Stimulated activated CD8-positive, alpha-beta memory T cell treated with anti-CD3 and anti-CD28 coated beads, Interleukin-7, amount 100 ng/mL, for 4 hours (primary cell): ENCODE measurements at places on chromosomes 3 and 15.

DNA sequence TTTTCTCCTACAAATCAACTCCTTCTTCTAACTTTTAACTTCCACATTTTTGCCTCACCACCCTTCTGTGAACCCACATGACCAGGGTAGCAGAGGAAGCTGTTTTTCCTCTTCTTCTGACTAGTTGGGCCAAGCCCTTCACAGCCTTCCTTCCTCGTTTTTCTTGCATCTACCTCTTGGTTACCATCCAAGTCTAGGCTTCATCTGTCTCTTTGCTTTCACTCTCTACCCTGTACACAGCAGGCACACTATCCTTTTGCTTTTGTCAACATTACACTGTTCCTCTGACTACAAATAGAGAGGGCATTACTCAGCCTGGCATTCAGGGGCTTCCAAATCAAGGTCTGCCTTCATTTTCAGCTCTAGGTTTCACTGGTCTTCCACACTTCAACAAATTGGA, 22.0 kb downstream of the SLC9A9 start:
- no peak for DNase-seq

DNA sequence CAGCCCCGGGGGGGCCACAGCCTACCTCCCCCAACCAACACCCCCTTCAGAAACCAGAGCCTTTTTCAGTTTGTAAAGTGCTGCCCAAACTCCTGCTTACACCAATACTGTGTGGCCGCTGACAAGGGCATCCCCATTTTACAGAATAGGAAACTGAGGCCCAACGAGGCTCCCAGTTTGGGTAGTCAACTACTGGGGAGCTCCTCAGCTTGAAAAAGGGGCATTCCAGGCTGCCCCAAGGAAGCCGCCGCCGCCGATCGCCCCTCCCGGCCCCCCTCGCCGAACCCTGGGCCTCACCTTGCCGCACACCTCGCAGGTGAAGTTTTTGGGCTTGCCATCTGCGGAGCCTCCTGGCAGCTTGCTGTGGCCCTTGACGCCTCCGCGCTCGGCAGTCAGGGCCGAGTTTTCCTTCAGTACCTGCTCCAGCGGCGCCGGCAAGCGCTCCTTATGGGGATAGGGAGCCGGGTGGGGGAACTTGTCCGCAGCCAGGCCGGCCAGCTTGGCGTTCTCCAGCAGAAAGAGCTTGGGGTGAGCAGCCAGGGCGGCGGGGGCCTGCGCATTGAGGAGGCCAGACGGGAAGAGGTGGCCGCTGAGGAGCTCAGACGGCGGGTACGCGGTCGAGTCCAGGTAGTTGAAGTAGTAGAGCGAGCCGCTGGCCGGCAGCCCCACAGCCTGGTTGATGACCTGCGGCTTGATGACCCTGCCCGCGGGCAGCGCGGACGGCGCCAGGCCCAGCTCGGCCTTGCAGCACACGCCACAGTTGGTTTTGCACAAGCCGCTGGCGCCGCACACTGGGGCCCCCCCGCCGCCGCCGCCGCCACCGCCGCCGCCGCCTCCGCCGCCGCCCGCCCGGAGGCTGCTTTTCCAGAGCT, 1.4 kb downstream of the FEZF2 start:
- DNase-seq: no peak

GRCh38 chr15:95940431-95940985, 390.0 kb upstream of the NR2F2 start:
- no peak for DNase-seq

DNA sequence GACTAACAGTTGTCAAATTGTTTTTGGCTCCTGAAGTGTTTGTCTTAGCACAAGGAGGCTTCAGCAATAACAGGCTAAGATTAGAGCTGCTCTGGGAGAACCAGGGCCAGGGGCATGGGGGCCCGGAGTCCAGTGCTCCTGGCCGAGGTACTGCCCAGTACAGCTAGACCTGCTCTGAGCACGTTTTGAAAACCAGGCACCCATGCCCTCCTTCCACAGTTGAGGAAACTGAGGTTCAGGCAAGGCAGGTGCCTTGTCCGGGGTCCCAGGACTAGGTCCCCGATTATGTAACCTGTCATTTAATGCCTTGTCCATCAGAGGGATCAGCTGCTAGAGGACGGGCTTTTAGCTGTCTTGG, 19.2 kb downstream of the KBTBD13 start:
- DNase-seq: no peak

DNA sequence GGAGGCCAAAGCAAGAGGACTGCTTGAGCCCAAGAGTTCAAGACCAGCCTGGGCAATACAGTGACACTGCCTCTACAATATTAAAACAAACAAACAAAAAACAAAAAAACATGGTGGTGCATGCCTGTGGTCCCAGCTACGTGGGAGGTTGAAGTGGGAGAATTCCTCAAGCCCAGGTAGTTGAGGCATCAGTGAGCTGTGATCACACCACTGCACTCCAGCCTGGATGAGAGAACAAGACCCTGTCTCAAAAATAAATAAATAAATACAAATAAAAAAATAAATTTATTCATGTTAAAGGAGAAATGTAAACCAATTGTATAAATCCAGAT, 200.6 kb downstream of the BCHE start:
- no peak for DNase-seq

GRCh38 chr3:119548341-119548740, 11.1 kb downstream of the CD80 start:
- no peak for DNase-seq
